NCI-H446 (cell line): ENCODE measurements at places on chromosomes 12 and 14.

DNA sequence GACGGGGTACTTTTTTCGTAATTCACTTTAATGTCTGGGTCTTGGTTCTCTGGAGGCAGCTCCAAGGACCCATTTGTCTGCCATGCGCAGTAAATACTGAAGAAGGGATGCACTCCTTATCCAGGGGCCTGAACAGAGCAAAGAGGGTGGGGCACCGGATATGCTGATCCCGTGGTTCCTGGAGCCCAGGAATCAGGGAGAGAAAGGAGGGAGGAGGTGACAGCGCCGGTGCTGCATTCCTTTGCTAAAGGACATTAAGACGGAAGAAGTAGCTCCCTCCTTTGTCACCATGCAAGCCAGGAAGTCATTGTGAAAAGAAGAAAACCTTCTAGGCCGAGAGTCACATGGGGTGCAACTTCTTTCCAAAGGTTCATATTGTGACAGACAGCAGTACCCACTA, 1057.7 kb downstream of the VRK1 start:
- DNase-seq, result no peak

- DNase-seq, result no peak
These were observed 34.6 kb upstream of the PYGL start for GRCh38 chr14:50978888-50979287.

- DNase-seq, result no peak
These were observed 157.4 kb downstream of the DACT1 start for GRCh38 chr14:58794993-58795762.

- DNase-seq, result no peak
These were observed 253.1 kb downstream of the ZFP36L1 start for GRCh38 chr14:68539789-68540188.

GRCh38 chr12:22860926-22861325, 236.0 kb downstream of the ETNK1 start:
- DNase-seq, result peak; percentile 81

DNA sequence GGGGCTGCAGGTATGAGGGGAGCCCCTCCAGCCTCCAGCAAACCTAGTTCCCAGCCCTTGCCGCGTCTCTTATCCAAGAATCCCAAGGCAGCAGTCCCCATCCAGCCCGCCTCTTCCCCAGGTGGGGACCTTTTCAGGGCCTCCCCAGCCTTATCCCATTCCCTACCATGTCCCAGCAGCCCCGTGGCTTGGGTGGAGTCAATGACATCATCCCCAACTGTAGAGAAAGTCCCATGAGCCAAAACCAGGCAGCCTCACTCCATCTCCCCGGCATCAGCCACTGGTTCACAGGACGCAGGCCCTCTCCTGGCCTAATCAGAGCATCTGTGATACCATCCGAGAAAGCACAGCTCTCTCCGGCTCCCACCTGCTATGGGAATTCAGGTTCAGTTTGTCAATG, 131.0 kb downstream of the NCOR2 start:
- DNase-seq, result no peak
